ENCODE measurements at places on chromosomes 2 and 18.

DNA sequence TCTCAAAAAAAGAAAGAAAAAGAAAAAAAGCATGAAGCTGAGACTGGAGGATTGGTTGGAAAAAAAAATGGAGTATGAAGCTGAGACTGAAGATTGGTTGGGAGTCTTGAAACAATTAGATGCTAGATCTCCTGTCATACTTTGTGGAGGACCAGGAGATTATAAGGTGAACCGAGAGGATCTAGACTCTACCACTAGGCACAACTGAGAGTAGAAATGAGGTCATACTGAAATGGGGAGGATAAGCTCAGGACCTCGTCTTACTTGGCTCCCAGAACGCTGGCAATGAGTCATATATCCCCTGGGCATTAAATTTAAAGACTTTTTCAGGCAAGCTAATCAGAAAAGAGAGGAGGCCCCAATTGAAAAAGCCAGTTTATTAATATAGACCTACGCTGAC lies 3.3 kb upstream of the ORC2 start:
- no peak for DNase-seq

GRCh38 chr18:27428120-27428519 lies 243.0 kb upstream of the CHST9 start:
- DNase-seq, result no peak

DNA sequence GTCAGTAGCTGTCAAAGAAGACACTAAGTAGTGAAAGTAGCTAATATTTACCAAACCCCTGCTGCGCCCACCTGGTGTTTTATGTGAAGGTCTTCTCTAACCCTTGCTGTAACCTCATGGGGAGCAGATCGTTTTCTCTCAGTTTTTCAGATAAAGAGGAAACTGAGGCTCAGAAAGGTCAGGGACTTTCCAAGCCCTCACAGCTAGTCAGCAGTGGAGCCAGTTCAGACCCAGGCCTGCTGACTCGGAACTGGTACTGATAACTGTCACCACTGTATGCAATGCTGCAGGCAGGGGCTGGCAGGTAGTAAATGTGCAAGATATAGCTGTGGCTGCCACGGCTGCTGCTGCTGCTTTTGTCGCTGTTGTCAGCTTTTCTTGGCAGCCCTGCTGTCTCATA lies 69.1 kb downstream of the LRRFIP1 start:
- peak; percentile 79 for DNase-seq

DNA sequence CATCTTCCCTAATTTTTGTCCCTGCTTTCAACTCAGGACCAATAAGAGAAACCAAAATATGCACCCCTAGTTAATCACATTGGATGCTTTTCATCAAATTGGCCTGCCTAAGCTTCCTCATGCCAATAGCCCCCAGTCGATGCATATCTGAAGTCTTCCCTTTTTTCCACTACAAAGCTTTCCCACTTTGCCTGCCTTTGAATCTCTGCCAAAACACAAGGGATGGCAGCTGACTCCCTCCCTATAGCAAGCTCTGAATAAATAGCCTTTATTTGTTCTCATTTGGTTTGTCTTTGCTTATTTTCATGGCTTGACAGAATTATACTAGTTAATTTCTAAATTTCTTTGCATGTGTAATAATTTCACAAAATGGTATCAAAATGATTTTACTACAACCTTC lies 621.2 kb downstream of the MBD2 start:
- no peak for DNase-seq

DNA sequence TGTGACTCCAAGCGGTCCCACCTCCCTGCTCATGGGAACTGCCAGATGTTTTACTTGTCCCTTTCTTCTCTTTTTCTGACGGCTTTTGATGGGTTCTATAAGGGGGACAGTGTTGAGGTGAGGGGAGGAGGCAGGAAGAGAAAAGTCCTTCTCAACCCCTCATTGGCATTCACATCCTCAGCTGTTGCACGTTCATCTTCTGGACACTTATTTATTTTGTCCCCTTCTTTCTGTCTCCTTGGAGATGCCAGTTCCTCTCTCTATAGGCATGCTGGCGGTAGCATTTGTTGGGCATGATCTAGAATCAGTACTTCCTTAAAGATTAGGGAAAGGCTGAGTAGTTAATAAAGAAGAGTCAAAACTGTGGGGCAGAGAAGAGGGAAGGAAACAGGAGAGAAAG lies 99.0 kb upstream of the KLHL14 start:
- no peak for DNase-seq

DNA sequence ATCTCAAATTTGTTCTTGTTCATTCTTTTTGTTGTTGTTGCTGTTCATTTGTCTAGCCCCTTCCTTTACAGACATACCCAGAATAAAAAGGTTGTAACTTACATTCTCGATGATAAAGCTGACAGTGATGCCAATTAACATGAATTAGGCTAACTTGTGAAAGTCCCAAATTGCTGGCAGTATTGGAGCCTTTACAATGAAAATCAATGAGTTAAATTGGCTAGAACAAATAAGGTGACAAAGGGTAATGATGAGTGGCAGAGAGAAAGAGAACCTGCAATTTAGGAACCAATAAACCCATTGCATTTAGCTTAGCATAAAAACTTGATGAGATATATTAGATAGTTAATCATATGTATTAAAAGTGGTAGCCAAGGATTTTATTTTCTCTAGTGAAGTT lies 521.0 kb downstream of the ADCYAP1 start:
- DNase-seq, result no peak

DNA sequence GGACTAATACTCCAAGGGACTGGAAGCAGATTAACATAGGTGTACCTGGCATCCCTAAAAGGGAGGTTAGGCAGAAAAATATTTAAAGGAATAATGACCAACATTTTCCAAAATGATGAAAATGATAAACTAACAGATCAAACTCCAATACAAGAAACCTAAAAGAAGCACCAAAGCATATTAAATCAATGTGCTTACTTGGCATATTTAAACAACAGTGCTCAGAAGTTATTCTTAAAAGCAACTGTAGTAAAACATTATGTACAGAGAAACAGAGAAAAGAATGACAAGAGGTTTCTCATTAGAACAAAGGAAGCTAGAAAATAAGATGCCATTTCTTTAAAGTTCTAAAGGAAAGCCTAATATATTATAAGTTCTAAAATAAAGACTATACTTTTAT lies 947.3 kb upstream of the TMEFF2 start:
- no peak for DNase-seq

- peak; percentile 17 for DNase-seq
These were observed 41.8 kb upstream of the CDC42EP3 start for GRCh38 chr2:37713258-37713700.

DNA sequence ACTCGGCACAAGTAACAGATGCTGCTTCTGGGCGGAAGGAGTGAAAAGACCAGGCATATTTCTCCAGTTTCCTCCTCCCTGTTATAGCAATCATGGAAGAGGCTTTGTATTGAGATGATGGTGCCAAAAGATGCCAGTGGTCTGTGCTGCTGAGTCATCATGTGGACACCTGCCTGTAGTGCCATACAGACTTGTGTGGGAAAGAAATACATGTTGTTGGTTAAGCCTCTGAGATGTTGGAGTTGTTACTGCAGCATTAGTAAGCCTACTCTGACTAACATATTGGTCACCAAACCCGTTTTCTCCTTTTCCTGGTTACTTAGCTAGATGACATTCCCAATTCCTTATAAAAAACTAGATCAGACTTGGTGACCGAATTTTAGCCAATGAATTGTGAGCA lies 356.9 kb downstream of the ZNF521 start:
- DNase-seq, result no peak

GRCh38 chr18:8870528-8870927 lies 165.2 kb downstream of the MTCL1 start:
- DNase-seq, result no peak

DNA sequence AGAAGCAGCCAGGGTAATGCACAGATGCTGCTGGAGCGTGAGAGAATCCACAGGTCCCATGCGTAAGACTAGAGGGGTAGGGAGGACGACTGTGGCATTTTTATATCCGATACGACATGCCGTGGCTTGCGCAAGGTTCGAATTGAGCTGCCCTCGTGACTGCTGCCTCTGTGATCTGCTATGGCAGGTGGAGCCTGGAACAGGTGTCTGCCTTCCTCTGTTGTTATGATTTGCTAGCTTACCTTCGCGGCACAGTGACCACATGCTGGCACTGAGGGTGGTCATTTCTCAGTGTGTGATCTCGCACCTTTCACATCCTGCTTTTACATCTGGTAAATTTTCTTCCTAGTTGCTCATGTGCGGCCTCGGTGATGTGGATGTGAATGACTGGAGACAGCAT lies 240.2 kb downstream of the ALPK2 start:
- no peak for DNase-seq

DNA sequence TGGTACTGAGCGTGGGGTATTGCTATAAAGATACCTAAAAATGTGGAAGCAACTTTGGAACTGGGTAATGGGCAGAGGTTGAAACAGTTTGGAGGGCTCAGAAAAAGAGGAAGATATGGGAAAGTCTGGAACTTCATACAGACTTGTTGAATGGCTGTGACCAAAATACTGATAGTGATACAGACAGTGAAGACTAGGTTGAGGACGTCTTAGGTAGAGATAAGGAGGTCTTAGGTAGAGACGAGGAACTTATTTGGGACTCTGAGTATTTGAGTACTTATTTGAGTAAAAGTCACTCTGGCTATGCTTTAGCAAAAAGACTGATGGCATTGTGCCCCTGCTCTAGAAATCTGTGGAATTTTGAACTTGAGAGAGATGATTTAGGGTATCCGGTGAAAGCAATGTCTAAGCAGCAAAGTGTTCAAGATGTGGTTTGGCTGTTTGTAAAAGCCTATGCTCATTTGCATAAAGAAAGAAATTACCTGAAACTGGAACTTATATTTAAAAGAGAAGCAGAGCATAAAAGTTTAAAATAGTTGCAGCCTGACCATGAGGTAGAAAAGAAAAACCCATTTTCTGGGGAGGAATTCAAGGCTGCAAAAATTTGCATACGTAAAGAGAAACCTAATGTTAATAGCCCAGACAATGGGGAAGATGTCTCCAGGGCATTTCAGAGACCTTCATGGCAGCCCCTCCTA lies 219.6 kb downstream of the PDE1A start:
- no peak for DNase-seq

- no peak for DNase-seq
These were observed 72.8 kb upstream of the TGFA start for GRCh38 chr2:70626254-70626990.

DNA sequence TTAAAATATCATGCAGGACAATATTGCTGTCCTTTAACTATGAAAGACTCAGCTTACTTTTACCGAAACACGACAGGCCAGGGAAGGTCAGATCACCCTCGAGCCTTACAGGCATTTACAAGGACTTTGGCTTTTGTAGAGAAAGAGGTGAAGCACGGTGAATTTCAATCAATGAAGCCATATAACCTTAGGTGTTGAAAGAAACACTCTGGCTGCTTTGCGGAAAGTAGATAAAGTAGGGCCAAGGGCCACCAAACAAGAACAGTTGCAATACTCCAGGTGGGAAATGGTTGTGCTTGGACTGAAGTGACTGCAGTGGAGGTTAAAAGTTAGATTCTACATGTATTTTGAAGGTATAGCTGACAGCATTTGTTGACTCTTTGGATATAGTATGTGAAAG lies 80.5 kb downstream of the CERKL start:
- DNase-seq, result no peak

- no peak for DNase-seq
These were observed 11.1 kb downstream of the SNTG2 start for GRCh38 chr2:961786-962185.

DNA sequence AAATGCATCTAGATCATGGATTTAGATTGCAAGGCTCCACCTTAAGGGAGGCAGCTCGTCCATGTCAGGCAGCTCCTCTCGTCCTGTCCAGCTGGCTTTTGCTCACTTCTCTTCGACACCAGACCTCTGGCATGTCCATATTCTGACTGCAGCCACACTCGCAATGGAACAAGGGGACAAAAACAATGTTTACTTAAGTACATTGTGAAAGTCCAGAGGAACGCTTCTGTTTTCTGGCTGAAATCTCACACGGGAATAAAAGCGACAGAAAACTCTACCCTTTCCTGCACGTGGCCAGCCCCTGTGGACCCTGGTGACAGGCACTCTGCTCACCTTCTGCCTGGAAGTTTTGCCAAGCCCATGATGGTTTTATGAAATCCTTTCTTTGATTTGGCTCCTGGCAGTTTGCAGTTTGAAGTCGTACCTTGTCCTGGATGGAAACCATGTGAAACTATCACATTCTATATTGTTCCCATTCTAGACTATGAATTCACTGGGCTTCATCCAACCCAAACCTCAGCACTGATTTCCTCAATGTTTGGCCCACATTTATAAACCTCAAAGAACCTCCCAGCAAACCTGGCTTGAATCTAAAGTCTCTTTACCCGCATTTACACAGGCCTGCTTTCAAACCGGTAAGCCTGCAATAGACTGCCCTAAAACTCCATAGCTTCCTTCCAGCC lies 134.3 kb upstream of the PIEZO2 start:
- no peak for DNase-seq

DNA sequence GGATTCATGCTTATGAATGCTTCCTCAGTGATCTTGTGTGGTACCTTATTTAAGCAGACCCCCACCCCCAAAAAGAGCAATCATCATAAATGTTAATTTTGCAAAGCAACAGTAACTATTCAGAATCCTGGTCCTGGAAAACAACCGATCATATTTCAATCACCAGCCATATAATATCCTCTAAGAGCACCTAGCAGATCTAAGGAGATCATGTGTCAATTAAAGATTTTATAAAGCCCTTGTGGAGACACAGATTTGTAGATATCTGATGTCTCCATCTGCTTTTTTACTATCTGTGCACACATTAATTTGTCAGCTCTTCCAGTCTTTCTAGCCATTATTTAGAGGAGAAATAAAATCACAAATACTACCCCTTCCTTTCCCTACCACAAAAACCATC lies 423.7 kb downstream of the TGIF1 start:
- DNase-seq, result no peak

DNA sequence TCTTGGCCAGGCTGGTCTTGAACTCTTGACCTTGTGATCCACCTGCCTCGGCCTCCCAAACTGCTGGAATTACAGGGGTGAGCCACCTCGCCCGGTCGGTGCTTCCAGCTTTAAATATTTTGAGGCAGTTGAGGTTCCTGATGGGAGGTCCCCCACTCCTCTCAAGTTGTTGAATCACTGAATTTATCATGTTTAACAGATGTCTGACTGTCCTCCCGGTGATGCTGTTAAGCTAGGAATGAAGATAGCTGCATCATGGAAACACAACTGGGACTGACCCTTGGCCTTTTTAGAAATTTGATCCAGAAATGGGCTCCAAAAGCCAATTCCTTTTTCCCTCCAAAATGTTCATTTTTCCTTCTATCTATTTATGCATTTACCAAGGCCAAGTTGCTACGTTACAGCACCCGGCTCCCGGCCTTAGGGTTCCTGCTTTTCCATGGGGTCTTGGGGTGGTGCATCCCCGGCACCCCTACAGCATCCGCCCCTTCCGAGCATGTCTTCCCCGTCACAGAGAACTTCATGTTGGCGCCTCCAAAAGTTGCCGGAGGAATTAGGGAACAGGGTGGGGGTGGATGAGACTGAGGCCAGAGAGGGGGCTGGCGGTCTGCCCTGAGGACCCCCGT lies 43.9 kb downstream of the PAX8 start:
- DNase-seq, result no peak

GRCh38 chr18:63025251-63026090 lies 294.1 kb downstream of the BCL2 start:
- peak; percentile 31 for DNase-seq
